ENCODE measurements at places on chromosomes 13 and 19.
A peak's percentile ranks its signal among the peaks of the same experiment; 100 is the strongest.

GRCh38 chr19:49073514-49074378 is 1.2 kb upstream of the KCNA7 start:
- no peak for DNase-seq

DNA sequence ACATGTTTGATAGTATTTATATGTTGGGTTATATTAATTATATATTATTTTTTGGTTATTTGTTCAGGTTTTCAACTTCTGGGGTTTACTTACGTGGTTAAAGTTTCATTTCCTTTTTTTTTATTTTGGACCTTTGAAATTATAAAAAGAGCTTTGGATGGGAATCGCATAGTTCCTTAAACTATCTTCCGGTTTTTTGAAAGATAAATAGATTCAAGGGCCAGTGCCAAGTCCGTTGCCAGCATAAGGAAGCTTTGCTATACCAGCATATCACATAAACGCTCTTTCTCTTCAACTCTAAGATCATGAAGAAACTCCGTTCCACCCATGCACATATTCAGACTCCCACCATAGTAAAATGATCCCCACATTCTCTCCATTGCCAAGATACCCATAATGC is 7.4 kb upstream of the OXGR1 start:
- DNase-seq: no peak

DNA sequence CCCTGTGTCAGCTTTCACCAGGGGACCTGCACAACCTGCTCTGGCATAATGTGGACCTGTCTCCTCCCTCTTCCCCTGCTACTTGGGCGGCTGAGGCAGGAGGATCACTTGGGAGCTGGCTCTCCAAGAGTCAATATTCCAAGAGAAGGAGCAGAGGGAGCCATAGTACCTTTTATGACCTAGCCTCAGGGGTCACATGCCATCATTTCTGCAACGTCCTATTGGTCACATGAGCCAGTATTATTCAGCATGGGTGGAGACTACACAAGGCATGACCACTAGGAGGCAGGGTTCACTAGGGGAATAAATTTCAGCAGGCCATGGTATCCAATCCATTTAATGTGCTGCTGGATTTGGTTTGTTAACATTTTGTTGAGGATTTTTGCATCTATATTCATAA is 12.0 kb upstream of the SHFL start:
- no peak for DNase-seq

- peak; percentile 71 for DNase-seq
Observed at GRCh38 chr19:47227352-47228167, 3.4 kb downstream of the BBC3 start.

DNA sequence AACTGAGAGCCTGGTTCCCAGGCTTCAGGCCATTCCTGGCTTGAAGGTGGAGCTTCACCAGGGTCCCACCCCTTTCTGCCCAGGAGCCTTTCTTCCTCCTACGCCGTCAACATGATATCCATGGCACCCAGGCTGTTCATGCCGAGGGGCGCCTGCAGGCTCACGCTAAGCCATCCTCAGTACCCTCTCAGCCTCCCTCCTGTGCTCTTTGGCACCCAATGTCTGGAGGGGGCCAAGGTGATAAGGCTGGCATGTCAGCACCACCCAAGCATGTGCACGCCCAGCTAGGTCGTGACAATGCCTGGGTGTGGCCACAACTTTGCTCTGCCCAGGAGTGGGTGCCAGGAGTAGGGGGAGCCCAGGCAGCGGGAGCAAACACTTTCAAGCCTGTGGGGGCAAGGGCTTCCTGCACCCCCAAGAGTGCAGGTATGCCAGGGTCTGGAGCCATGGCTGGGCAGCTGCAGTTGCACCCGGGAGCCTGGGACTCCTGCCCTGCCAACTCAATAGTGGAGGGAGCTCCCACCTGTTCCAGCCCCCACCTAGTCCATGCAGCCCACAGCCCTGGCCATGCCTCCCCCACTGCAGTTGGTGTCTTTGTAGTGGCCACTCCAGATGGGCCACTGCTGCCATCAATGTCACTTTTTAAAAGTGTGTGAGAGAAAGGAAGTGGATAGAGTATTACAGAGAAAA is 219.9 kb downstream of the MAB21L1 start:
- DNase-seq: no peak

DNA sequence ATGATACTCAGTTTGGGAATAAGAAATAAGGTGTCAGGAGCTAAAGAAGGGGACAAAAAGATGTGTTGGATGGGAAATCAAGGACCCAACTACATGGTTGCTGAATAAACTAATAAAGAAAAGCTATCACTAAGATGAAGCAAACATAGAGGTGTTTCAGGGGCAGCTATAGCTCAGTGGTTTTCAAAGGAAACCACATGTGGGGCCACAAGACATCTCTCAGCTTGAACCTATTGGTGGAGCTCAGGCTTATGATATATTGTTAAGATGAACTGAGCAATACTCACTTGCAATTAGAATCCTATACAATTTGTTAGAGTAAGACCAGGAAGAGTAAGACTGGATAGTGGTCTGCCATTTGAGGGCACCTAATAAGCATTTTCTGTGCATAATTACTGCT is 45.1 kb upstream of the SPRY2 start:
- DNase-seq: no peak

DNA sequence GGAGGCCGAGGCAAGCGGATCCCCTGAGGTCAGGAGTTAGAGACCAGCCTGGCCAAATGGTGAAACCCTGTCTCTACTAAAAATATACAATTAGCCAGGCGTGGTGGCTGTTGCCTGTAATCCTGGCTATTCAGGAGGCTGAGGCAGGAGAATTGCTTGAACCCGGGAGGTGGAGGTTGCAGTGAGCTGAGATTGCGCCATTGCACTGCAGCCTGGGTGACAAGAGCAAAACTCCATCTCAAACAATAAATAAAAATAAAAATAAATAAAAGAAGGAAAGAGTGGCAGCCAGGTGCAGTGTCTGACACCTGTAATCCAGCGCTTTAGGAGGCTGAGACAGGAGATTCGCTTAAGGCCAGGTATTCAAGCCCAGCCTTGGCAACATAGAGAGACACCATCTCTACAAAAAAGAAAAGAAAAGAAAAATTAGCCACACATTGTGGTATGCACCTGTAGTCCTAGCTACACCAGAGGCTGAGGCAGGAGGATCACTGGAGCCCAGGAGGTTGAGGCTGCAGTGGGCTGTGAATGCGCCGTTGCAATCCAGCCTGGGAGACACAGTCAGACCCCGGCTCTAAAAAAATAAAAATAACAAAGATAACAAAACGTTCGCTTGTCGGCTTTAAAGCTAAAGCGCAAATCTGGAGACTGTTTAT is 10.3 kb downstream of the ADAMTSL5 start:
- no peak for DNase-seq

DNA sequence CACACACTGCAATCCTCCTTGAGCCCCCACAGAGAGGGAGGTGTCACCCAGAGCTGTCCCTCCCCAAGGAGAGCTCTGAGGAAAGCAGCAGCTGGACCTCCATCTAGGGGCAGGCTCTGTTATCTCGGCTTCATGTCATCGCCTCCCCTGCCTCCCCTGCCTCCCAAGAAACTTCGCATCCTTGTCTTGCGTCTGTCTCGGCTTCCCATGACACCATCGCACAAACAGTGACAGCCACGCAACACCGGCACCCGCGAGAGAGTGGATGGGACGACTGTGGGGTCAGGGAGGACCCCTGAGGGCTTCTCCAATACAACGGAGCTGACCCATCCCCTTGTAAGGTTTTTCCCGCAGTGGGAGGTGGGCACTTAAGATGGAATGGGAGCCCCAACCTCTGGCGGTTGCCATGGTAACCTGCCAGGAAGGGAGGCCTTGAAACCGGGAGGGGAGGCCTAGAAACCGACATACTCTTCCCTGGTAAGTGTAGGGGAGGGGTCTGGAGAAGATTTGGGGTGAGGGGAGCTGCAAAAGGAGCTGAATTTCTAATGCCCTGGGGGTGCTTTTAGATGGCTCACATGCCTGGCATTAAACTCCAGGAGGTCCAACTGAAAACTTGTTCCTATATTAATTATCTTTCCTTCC is 16.3 kb downstream of the TLE2 start:
- no peak for DNase-seq

DNA sequence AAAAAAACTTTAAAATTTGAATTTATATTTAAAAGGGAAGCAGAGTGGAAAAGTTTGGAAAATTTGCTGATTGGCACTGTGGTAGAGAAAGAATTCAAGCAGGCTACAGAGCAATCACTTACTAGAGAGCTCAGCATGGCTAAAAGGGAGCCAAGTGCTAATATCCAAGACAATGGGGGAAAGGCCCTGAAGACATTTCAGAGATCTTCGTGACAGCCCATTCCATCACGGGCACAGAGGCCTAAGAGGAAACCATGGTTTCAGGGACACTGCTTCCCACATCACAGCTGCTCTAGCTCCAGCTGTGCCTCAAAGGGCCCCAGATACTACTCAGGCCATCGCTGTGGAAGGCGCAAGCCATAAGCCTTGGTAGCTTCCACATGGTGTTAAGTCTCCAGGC is 73.7 kb downstream of the SGCG start:
- no peak for DNase-seq

- no peak for DNase-seq
Observed at GRCh38 chr19:35559281-35559659, 4.2 kb downstream of the ATP4A start.

DNA sequence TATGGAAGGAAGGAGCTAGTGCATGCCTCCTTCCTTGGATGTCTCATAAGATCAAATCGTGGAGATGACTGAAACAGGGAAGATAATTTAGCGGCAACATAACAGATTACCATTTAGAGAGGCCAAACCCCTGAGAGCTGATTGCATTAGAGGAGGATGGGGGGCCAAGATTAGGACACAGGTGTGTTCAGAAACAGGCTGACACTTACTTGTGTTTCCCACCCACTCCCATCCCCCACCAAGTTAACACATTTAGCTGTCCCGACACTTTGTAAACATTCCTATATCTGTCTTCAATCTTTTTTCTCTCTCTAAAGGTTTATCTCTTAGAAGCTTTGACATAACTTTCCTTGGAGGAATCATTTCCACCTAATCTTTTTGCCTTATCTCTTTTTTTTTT is 48.8 kb upstream of the KCTD4 start:
- no peak for DNase-seq

DNA sequence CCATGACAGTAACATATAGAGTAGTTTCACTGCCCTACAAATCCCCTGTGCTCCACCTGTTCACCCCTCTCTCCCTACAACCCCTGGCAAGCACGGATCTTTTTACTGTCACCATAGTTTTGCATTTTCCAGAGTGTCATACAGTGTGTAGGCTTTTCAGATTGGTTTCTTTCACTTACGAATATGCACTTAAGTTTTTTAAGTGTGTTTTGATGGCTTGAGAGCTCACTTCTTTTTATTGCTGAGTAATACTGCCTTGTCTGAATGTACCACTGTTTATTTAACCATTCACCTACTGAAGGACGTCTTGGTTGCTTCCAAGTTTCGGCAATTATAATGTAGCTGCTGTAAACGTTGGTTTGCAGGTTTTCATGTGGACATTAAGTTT is 175.1 kb downstream of the ITGBL1 start:
- no peak for DNase-seq

GRCh38 chr19:35216016-35216832 is 12.3 kb downstream of the FAM187B start:
- no peak for DNase-seq

- peak; percentile 6 for DNase-seq
Observed at GRCh38 chr13:25232937-25233515, 54.3 kb downstream of the MTMR6 start.

DNA sequence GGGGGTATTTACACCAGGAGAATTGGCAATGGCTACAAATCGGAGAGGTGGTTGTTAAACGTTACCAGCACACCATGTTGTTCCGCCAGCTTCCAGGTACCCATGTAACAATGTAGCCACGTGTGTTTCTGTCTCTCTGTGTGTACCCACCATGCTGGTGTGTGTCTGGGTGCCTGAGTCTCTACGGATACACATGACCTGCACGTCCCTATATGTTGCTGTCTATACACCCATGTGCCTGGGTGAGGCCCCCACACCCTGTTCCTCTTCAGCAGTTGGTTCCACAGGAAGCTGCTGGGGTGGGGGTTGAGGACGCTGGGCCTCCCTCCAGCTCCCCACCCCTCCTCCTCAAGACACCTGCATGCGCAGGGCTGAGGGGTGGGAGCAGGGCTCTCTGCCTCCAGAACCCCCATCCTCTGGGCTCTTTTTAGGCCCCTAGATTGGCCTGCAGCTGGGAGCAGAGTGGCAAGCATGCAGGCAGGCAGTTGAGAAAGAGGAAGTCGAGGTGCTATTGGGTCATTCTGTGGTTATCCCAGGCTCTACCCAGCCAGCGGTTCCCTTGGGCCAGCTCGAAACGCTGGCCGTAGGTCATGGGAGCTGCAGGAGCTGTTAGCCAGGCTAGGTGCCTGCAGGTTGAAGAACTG is at the start of gene ARHGEF18:
TSS of gene ARHGEF18 (plus strand) at position 351 of the 644 bp plus-strand sequence. CDS start 13,954 bp downstream, outside the sequence.
- no peak for DNase-seq

- DNase-seq: no peak
Observed at GRCh38 chr19:50711805-50712204, 7.8 kb downstream of the SHANK1 start.

DNA sequence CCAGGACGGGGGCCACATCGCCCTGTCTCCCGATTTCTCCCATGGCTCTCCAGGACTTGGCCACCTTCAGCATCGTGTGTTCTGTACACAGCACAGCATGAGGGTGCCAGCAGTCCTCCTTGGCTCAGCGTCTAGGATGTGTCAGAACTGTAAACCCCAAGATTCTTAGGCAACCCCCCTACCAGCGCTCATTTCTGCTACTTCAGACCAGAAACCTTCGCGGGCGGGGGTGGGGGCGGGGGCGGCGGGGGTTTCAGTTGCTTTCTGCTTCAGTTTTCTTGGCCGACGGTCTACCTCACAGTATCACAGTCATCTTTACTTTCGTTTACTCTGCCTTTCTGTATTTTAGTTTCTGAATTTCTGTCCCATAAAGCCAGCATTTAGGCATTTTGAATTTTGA is 82.4 kb downstream of the GGACT start:
- no peak for DNase-seq

DNA sequence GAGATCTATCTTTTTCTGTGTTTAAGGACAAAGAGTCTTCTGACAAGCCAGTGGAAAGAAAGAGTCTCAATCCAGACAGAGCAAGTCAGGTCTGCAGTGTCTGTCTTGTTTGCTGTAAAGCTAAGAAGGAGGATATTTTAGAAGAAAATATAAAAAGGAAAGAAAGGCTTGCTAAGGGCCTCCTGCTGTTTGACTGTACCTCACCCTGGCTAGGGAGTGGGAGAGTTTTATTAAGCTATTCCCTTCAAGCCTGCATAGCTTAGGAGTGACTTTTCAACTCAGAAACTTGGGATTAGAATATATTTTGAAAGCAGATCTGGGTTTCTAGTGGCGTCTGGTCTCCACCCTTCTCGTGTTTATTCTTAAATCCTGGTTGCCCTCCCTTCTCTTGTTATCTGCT is 460.0 kb downstream of the COG6 start:
- DNase-seq: no peak

DNA sequence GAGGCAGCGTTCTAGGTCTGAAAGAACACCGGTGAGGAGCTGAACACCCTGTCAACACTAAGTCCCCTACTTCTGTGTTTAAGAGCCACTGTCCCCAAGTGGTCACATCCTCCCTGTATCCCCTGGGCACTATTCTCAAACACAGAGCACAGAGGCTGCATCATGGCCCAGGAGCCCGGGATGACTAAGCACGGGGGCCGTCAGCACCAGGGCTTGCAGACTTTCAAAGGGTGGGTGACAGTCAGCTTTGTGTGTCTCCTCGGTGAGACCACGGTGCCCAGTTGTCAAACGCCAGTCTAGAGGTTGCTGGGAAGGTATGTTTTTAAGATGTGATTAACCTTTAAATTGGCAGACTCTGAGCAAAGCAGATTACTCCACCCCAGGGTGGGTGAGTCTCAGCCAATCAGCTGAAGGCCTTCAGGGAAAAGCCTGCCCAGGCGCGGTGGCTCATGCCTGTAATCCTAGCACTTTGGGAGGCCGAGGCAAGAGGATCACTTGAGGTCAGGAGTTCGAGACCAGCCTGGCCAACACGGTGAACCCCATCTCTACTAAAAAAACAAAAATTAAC is 8.0 kb downstream of the MAP2K2 start:
- no peak for DNase-seq

- peak; percentile 32 for DNase-seq
Observed at GRCh38 chr13:59303433-59303832, 860.3 kb downstream of the DIAPH3 start.
